ENCODE measurements at places on chromosomes 16 and 17. TPM values are rescaled to one million over a fixed set of nuclear protein-coding genes. Genes with fewer than 3 reads are reported as not detected.

Gene MT1M
- not detected for total RNA-seq

Gene TVP23A
- total RNA-seq: not detected

Gene TPSG1
- 20.9 TPM for total RNA-seq

Gene CHP2
- 99.7 TPM for total RNA-seq

Gene C16orf96
- not detected for total RNA-seq

Gene CLEC18C
- total RNA-seq: 0.79 TPM

Gene CHST4
- total RNA-seq: not detected

Gene MFSD11
- 41.3 TPM for total RNA-seq

Gene PTGES3L
- 5.1 TPM for total RNA-seq

Gene SPATA32
- not detected for total RNA-seq

Gene CHD9NB
- not detected for total RNA-seq

Gene RND2
- total RNA-seq: not detected

- no peak for DNase-seq
Measured at GRCh38 chr16:80718480-80719220, 85.7 kb downstream of the CDYL2 start.

DNA sequence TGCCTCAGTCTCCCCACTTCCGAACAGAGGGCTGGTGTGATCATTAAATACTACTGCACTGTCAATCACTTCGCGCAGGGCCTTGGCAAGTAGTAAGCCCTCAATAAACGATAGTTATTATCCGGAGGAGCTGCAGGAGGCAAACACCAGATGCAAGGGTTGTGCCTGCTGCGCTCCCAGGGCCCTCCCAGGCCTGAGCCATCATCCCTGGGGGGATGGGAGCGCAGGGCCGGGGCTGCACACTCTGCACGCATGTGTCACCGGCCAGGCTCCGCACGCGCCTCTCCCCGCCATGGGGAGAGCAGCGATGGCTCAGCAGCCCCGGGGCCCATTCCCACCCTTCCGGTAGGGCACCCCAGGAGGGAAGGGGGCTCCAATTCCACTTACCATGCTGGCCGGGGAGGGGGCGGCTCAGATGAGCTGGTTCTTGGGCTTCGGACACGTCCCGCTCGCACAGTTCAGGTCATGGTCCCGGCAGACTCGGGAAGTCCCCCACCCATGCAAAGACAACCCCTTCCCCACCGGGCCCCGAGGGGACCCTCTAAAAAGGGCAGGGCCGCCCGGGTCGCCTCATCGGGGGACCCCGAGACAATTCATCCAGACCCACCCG lies 681 bp downstream of the XPO6 start:
- peak; percentile 77 for DNase-seq

- DNase-seq: no peak
Measured at GRCh38 chr16:59249011-59249410, 514.9 kb upstream of the GOT2 start.

DNA sequence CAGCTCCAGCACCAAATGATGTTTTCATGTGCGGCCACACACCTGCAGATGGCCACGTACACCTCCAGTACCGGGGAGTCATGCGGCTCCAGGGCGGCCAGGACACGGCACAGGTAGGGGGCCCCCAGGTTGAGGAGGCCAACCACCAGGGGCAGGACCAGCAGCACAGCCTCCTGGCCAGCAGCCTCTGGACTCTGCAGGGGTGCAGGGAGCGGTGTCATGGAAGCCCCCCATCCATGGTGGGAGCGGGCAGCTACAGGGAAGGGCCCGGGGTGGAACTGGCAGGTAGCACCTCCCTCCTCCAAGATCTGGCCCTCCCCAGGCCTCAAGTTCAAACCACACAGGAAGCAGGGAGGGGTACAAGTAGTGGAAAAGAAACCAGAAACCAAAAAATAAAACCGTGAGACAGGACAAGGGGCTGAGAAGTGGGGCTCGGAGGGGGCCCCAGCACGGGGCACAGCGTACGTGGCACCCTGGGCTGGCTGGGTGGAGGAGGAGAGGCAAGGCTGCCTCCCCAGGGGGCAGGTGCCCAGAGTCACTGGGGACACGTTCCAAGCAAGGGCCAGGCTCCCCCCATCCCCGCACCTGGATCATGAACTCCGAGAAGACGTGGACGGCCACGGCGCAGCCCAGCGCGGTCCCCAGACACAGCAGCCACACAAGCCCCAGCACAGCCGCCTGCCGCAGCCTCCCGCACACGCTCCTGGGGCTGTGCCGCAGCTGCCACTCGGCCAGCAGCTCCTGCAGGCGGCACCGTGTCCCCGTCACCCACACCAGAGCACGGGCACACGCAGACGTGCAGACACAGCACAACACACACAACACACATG lies 7.4 kb downstream of the TMC6 start:
- DNase-seq: peak; percentile 60

- no peak for DNase-seq
Measured at GRCh38 chr16:57664662-57665025, 3.5 kb upstream of the ADGRG3 start.

DNA sequence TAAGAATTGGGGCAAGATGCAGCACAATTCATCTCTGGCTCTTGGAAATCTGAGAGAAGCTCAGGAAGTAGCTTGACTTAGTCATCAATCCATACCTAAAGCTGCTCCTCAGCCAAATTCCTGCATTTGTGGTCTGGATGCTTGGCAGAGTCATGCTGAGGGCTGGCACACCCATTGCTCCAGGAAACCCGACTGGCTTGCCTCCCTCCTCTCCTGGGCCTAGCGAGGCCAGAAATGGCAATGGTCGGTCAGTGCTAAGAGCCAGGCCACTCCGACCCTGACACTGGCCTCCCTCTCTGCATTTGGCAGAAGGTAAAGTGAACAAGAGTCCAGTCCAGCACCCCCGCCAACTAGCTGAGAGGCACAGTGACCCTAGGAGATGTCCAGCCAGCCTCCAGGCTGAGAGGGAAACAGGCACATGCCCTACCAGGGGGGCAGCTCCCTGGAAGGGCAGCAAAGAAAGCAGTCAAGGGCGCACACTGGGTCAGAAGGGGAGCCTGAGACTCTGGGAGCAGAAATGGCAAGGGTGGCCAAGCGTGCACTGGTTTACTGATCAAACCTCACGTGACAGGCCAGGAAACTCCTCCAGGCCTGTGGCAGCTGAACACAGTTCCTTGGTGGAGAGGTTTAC lies 10.0 kb downstream of the POLDIP2 start:
- DNase-seq: no peak

DNA sequence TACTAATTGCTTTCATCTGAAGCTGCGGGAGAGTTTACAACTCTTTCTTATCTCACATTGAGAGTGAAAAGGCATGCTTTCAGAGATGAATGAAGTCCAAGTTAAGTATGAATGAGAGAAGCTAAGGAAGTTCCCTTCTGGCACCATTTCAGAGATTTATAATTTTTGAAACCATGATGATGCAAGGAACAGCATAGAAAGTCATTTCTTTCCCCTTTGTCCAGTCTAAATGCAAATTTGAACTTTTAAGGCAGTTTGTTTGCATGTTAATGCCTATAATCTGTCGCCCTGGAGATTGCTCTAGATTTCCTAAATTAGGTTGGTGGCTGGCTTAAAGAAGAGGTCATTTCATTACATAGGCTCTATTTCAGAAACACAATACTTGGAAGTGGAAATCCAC lies 594.8 kb upstream of the GOT2 start:
- no peak for DNase-seq

- no peak for DNase-seq
Measured at GRCh38 chr16:54985156-54985555, 54.5 kb downstream of the IRX5 start.

GRCh38 chr17:73359352-73359751 lies 47.6 kb upstream of the CDC42EP4 start:
- DNase-seq: no peak

DNA sequence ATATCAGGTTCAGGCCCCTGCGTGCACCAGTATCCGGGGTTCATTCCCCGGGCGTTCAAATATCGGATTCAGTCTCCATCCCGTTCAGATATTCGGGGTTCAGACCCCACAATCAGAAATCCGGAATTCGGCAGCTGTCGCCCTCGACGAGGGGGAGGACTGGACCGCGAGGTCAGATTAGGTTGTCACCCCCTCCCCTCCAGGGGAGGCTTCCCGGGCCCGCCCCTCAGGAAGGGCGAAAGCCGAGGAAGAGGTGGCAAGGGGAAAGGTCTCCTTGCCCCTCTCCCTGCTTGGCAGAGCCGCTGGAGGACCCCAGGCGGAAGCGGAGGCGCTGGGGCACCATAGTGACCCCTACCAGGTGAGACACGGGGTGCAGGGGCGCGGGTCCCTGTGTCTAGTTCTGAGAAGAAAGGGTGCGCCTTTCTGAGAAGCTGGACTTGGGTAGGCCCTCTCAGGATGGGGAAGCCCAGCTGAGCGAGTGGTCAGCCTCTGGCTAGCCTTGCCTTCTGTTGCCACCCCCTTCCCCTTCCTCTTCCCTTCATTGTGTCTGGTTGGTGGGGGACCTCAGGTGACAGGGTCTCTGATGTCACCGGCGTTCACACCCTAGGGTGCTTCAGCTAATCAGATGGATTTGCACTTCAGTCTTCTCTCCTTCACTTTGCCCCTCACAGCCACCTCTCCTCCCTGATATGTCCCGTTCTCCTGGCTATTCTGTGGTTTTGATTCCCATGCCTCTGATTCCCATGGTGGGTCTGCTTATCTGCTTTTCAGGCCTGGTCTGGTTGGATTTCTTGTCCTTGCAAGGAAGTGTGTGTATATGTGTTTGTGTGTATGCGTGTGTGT lies 844 bp downstream of the TAOK2 start:
- DNase-seq: peak; percentile 35
